Astrocyte of the spinal cord (primary cell): ENCODE measurements at places on chromosomes 11 and 22.

DNA sequence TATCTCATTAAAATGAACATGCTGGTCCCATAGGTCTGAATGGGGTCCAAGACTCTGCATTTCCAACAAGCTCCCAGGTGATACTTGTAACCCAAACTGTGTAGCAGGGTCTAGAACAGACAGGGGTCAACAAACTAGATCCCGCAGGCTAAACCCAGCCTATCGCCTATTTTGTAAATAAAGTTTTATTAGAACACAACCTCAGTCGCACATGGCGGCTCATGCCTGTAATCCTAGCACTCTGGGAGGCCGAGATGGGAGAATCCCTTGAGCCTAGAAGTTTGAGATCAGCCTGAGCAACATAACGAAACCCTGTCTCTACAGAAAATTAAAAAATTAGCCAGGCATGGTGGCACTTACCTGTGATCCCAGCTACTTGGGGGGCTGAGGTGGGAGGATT is 42.3 kb upstream of the HMGXB4 start:
- DNase-seq: no peak

- no peak for DNase-seq
Observed at GRCh38 chr11:71310184-71310583, 57.8 kb upstream of the SHANK2 start.

DNA sequence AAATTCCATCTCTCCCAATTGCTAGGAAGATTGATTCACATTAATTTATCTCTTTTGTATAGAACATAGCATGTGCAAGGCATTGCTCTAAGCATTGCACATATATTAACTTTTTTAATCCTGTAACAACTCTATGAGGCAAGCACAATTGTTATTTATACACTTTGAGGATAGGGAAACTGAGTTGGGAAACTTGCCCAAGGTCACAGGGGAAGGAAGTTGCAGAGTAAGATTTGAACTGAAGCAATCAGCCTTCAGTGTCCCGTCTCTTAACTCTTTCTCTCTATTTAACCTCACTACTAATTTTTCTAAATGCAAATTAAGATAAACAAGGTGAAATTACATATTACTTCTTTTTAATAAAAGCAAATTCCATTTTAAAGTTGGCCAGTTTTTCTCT is 22.2 kb downstream of the OR56B4 start:
- no peak for DNase-seq

GRCh38 chr11:76315182-76315853 is 65.6 kb downstream of the THAP12 start:
- DNase-seq: no peak

DNA sequence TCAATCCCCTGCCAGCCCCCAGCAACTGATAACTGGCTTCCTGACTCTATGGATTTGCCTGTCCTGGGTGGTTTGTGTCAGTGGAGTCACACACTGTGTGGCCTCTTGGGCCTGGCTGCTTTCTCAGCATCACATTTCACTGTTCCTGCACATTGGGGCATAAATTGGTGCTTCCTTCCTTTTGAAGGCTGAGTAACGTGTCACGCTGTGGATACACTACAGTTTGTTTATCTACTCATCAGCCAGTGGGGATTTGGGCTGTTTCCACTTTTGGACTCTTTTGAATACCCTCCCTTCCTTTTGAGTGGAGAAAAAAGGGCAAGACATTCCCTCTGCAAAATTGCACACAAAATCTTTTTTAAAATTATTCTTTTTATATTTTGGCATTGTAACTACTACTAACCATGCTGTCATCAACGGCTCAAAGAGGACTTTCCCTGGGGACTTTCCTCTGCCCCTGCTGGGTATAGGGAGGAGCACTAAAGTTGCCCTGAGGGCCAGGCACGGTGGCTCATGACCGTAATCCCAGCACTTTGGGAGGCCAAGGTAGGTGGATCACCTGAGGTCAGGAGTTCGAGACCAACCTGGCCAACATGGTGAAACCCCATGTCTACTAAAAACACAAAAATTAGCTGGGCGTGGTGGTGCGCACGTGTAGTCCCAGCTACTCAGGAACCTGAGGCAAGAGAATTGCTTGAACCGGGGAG is 7.8 kb upstream of the CELSR1 start:
- DNase-seq: no peak

DNA sequence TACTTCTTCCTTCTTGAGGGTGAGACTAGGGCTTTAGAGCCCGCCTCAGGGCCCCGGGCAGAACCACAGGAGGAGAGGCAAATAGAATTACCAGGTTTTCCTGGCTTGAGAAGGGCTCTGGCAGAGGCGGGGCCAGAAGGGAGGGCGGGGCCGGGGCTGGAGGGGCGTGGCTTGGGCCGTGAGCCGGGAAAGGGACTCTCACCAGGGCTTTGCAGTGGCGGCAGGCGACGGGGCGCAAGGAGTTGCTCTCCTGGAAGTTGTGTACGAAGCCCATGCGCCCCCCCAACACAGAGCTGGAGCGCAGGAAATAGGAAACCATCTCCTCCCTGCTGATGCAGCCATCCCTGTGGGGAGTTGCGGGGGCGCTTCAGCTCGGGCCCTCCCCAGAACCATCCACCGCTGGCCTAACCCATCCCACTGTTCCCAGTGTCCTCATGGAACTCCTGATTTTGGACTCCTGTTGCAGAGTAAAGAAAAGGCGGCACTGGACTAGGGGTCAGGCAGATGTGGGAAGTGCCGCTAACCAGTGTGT is 6.9 kb upstream of the NRXN2 start:
- no peak for DNase-seq

GRCh38 chr22:50603511-50604255 is 3.1 kb downstream of the MAPK8IP2 start:
- DNase-seq: no peak

DNA sequence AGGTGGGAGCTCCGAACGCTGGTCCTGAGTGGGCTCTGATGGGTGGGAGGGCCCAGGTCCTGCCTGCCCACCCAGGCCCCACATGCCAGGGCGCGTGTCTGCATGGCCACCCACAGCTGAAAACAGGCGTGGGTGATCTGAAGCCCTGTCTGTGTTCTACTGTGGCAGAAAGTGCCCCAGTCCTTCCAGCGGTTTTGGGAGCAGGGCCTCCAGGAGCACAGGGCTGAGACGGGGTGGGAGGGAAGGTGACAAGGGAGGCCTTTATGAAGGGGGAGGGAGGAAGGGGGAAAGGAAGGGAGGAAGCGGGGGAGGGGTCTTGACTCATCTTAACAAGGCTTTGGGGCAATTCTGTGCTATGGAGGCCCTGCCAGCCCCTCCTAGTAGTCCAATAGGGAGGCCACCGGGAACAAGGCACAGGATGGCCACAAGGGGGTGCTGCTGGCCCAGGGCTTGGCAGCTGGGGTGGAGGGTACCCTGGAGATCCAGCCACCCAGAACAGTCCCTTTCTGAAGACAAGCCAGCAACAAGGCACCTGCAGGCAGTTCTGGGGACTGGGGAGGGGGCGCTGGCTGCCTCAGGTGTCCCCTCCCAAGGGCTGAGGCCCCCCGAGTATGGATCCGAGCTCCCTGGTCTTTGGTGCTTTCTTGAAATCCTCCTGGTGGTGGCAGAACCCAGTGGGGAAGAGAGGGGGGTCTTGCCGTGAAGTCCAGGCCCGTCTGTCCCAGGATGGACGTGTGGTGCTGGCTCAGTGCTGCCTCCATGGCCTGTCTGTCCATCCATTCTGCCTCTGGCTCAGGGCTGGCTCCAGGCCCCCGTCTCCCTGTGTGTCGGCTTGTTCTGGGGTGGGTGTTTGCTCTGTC is 6.3 kb upstream of the FADS3 start:
- DNase-seq: peak; percentile 42

- peak; percentile 80 for DNase-seq
Observed at GRCh38 chr22:30390974-30391691, 3.9 kb upstream of the RNF215 start.

DNA sequence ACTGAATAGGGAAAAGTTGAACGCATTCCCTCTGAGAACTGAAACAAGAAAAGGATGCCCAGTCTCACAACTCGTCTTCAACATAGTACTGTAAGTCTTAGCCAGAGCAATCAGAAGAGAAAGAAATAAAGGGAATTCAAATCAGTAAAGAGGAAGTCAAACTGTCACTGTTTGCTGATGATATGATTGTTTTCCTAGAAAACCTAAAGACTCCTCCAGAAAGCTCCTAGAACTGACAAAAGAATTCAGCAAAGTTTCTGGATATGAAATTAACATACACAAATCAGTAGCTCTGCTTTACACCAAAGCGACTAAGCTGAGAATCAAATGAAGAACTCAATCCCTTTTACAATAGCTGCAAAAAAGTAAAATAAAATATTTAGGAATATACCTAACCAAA is 471.2 kb upstream of the CNTN5 start:
- DNase-seq: no peak

- no peak for DNase-seq
Observed at GRCh38 chr11:34309965-34310364, 47.8 kb downstream of the ABTB2 start.

DNA sequence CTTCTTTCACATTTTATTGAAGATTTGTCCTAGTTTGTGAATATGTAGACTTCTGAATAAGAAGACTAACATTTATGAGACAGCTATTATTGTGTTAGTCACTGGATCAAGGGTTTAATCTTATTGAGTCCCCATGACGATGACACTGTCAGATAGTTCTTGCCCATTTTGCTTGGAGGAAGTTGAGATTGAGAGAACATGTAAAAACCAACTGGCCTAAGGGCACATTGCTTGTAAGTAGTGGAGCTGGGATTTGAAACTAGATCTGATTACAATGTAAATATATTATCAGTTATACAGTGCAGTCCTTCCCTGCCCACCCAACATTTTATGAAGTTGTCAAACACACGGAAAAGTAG is 134.7 kb downstream of the HIPK3 start:
- no peak for DNase-seq

GRCh38 chr11:112260490-112260889 is at the start of gene PLET1:
TSS of gene PLET1 (minus strand) at chr11:112260860. CDS start at chr11:112260589, 271 bp downstream.
- DNase-seq: no peak

DNA sequence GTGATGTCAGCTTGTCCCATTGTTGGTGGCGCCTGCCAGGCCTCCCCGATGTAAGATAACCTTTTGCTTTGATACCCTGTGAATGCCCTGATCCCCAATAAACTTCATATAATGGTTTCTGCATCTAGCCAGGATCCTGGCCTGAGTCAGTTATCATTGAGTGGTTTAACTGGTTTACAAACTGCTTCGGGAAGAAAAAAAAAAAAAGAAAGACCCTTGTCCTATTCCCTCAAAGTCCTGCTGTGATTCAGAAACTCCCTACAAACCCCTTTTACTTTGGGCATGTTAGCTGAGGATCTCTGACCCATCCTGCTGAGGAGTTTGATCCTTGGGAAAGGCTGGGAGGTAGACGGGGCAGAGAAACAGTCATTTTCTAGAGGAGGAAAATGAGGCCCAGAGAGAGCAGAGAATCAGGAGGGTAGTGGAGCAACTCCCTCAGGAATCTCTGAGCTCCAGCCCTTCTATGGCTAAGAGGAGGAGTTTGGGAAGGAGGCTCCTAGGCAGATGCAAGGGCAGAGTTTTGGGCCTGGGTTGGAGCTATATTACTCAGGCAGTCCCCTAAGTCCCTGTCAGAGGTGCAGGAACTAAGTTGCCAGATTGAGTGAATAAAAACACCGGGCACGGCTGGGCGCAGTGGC is 5.4 kb upstream of the CYB5R3 start:
- no peak for DNase-seq

DNA sequence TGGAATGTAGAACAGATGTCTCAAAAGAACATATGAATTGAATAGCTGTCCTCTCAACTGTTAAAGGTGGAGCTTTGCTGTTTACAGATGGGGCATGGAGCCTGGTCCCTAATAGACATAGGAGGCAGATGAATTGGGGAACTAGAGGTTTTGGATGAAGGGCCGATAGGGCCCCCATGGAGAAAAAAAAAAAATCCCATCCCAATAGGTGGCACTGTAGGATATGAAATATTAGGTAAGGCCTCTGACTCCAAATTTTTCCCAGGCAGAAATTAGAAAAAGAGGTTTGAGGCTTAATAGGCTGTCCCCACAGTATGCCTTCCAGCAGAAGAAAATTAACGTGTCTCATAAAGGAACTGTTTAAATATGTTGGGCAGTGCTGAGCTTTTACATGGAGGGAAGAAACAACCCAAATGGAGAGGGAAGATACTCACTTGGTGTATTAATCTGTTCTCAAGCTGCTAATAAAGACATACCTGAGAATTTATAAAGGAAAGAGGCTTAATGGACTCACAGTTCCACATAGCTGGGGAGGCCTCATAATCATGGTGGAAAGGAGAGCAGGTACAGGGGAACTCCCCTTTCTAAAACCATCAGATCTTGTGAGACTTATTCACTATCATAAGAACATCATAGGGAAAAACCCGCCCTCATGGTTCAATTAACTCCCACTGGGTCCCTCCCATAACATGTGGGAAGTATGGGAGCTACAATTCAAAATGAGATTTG is 30.1 kb upstream of the TMEM45B start:
- DNase-seq: no peak

GRCh38 chr11:83220260-83220659 is 26.7 kb downstream of the ANKRD42 start:
- no peak for DNase-seq

- no peak for DNase-seq
Observed at GRCh38 chr11:68106165-68106940, 14.8 kb downstream of the CHKA start.

DNA sequence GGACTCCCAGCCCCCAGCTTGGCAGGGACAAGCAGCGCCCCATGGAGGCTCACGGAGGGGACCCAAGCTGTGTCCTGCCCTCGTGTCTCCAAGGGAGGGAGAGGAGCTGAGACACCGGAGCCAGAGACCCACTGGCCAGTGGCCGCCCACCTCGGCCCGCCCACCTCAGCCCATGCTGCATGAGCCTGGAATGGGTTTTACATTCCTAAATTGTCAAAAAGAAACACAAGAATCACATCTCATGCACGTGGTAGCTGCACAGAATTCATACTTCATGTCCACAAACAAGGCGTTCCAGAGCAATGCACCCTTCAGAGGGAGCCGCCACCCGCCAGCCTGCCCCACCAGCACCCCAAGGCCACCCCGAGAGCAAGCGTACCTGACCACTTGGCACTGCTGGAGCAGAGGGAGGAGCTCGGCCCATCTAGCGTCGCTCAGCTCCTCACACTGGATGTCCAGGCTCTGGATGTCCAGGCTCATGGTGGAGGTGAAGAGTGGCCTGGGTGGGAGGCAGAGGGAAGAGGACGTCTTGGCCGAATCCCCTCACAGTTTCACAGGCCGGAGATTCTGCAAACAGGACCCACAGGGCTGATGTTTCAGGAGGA is 5.3 kb downstream of the RNH1 start:
- DNase-seq: no peak

GRCh38 chr11:123216249-123216648 is 21.2 kb upstream of the CLMP start:
- no peak for DNase-seq

- no peak for DNase-seq
Observed at GRCh38 chr11:61384271-61385242, 7.8 kb upstream of the TMEM216 start.
